Spleen (tissue), 13 donors: ENCODE measurements at places on chromosomes 5 and 9. TPM values are rescaled to one million over a fixed set of nuclear protein-coding genes. Genes with fewer than 3 reads are reported as not detected.
A peak's percentile ranks its signal among the peaks of the same experiment; 100 is the strongest.

- no peaks in the 10 kb centered on the region for H3K4me1 ChIP-seq
- peak overlapping the region; percentile 62 for H3K4me3 ChIP-seq
- H3K36me3 ChIP-seq = no peaks in the 10 kb centered on the region
- peaks cover 99% of the 10 kb centered on the region for H3K27me3 ChIP-seq
- DNase-seq = no peak
These were observed 763 bp upstream of the IRX2 start for GRCh38 chr5:2752059-2752820.

DNA sequence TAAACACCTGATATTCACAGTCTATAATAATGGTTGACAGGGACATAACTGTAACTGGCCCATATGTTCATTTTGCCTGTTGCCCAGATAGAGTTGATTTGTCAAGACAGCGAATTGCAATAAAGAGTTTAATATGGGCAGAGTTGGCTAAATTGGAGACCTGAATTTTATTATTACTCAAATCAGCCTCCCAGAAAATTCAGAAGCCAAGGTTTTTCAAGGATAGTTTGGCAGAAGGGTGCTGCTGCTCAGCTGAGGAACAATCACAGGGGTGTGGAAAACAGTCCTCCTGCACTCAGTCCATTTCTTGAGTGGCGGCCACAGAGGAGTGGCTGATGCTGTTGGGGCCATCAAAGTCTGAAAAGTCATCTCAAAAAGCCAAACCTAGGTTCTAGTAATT lies 19.0 kb downstream of the ANXA2R start:
- no peaks in the 10 kb centered on the region for H3K27me3 ChIP-seq
- peak overlapping the region; percentile 99 for H3K27ac ChIP-seq
- no peaks in the 10 kb centered on the region for H3K36me3 ChIP-seq

DNA sequence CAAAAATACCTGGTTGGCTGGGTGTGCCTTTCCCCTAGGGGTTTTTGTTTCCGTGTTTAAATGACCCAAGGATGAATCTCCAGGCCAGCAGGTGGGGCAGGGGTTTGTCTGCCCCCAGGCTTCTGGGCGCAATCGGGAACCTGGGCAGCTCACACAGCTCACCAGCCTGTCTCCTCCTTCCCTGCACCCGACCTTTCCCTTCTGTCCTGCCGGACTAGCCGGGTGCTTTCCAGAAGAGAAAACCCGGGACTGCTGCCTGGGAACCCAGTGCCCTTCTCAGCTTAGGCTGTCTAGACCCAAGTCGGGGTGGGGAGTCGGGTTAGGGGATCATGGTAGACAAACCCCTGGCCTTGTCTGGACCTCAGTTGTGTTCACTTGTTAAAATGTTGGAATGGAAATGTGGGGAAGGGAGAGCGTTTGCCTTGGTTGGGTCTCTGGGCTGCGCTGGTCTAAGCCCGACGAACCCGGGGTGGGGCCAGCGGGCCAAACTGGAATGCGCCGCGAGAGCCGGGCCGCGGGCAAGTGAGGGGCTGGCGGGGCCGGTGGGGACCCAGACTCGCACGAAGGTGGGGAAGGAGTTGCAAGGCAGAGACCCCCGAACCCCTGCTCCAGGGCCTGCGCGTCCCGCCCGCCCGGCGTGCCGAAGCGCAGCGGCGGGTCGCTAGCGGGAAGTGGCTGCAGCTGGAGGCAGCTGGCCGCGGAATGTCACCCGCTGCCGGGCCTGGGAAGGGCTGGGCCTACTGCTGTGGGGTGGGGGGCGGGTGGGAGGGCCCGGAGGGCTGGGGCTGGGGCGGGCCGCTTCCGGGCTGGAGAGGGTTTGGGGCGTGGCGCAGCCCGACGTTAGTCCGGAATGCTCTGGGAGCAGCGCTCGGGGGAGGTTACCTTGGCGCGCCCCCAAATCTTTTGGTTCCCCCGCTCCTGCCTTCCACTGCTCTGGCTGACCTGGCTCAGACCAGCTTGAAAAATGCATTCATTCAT lies 84.6 kb downstream of the DAB2IP start:
- H3K4me3 ChIP-seq = peak overlapping the region; percentile 35
- H3K4me1 ChIP-seq = peaks cover 90% of the 10 kb centered on the region
- no peaks in the 10 kb centered on the region for H3K36me3 ChIP-seq
- H3K27ac ChIP-seq = peak overlapping the region; percentile 86
- H3K27me3 ChIP-seq = peaks cover 31% of the 10 kb centered on the region

GRCh38 chr5:146726891-146727290 lies 151.7 kb downstream of the PPP2R2B start:
- H3K27ac ChIP-seq = no peak overlapping the region
- no peaks in the 10 kb centered on the region for H3K27me3 ChIP-seq
- no peaks in the 10 kb centered on the region for H3K36me3 ChIP-seq
- no peak for DNase-seq

DNA sequence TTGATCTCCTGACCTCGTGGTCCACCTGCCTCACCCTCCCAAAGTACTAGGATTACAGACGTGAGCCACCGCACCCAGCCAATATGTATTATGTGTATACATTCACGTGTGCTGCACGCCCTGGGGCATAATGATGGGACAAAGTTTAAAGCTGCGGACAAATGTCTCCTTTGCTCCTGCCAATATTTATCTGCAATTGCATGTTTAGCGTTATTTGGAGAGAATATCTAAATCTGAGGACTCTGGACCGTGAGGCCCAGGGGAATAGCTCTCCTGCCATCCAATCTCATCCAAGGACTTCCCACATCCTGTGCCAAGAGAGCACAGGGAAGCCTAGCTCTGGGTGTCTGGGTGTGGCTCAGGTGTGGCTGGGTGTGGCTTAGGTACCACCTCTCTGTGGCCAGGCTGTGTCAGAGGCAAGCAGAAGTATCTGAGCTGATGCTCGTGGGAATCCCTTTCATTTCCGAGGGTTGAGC lies 6.9 kb upstream of the BOD1 start:
- DNase-seq = no peak
- no peaks in the 10 kb centered on the region for H3K4me1 ChIP-seq
- no peaks in the 10 kb centered on the region for H3K36me3 ChIP-seq
- no peaks in the 10 kb centered on the region for H3K27me3 ChIP-seq
- H3K4me3 ChIP-seq = no peak overlapping the region
- no peak overlapping the region for H3K27ac ChIP-seq

DNA sequence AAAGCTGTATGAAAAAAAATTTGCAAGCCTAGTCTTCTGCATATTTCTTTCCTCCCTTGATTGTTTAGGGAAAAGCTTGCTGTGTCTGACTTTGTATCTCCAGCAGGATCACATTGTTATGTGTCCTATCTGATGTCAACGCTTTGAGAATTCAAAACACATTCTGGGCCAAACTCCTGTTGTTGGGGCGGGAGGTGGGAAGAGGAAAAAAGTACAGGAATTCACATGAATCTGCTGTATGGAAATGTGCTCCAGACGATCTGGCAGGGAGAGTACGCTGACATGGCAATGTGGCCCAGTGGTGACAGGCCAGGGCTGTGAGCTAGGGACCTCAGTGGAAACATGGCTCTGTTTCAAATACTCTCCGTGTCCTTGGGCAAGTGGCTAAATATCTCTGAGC lies 87.4 kb upstream of the GNA14 start:
- H3K36me3 ChIP-seq = no peaks in the 10 kb centered on the region
- DNase-seq = no peak
- H3K4me3 ChIP-seq = no peak overlapping the region
- peaks cover 9% of the 10 kb centered on the region for H3K4me1 ChIP-seq
- H3K27ac ChIP-seq = no peak overlapping the region
- no peaks in the 10 kb centered on the region for H3K27me3 ChIP-seq

The KCNV2 gene
- not detected for polyA plus RNA-seq

DNA sequence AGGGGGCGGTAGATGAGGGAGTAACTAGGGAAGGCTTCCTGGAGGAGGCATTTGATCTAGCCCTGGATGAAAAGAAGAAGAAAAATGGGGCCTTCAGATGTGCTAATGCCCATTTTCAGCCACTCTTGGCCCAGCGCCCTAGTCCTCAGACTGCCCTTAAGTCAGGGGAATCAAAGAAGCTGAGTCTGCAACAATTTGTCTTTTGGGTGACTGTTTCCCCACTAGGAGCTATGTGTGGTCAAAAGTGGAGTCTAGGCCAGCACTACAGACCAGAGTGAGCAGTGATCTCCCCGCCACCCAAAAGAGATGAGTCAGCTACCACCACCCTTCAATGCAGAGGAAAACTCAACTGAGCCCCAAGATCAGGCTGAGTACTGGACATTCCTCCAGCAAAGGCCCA lies 542.1 kb downstream of the BNC2 start:
- H3K27me3 ChIP-seq = no peaks in the 10 kb centered on the region
- H3K27ac ChIP-seq = no peak overlapping the region
- no peak for DNase-seq
- no peak overlapping the region for H3K4me3 ChIP-seq
- H3K4me1 ChIP-seq = no peaks in the 10 kb centered on the region

The GARIN3 gene
- polyA plus RNA-seq = not detected

The CXXC5 gene
- 69.5 TPM for polyA plus RNA-seq

The HAPLN1 gene
- not detected for polyA plus RNA-seq

The SPAG8 gene
- polyA plus RNA-seq = 2.5 TPM

The BTNL3 gene
- 0.13 TPM for polyA plus RNA-seq

DNA sequence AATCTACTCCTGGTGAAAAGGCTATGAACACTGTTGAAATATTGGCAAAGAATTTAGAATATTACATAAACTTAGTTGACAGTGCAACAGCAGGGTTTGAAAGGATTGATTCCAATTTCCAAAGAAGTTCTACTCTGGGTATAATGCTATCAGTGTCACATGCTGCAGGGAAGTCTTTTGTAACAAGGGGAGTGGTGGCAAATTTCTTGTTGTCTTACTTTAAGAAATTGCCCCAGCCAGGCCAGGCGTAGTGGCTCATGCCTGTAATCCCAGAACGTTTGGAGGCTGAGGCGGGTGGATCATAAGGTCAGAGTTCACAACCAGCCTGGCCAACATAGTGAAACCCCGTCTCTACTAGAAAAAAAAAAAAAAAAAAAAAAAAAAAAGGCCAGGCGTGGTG lies 86.3 kb upstream of the OTULINL start:
- no peaks in the 10 kb centered on the region for H3K27me3 ChIP-seq
- peaks cover 18% of the 10 kb centered on the region for H3K4me1 ChIP-seq
- H3K36me3 ChIP-seq = peaks cover 100% of the 10 kb centered on the region
- H3K27ac ChIP-seq = no peak overlapping the region
- DNase-seq = no peak

DNA sequence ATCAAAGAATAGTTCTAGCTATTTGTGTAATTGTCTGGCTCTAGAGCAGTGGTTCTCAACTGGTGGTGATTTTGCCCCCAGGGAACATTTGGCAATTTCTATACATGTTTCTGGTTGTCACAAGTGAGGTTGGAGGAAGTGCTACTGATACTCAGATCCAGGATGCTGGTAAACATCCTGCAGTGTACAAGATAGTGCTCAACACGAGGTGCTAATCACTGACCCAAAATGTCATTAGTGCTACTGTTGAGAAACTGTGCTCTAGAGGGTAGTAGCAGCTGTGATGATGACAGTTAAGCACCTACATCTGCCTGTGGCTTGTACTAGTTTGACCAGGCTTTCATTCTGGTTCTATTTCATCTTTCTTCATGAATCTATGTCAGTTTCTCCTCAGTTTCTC lies 22.1 kb downstream of the LRRC19 start:
- no peaks in the 10 kb centered on the region for H3K4me1 ChIP-seq
- no peaks in the 10 kb centered on the region for H3K27me3 ChIP-seq
- no peak overlapping the region for H3K4me3 ChIP-seq
- H3K27ac ChIP-seq = no peak overlapping the region

The FAM240B gene
- polyA plus RNA-seq = not detected

- peaks cover 4% of the 10 kb centered on the region for H3K27me3 ChIP-seq
- no peaks in the 10 kb centered on the region for H3K36me3 ChIP-seq
- H3K4me3 ChIP-seq = no peak overlapping the region
- no peaks in the 10 kb centered on the region for H3K4me1 ChIP-seq
These were observed 232.7 kb upstream of the SLC30A5 start for GRCh38 chr5:68861099-68861498.

The C5orf24 gene
- 15.6 TPM for polyA plus RNA-seq

- no peak overlapping the region for H3K4me3 ChIP-seq
- no peaks in the 10 kb centered on the region for H3K36me3 ChIP-seq
- DNase-seq = no peak
- peak overlapping the region; percentile 99 for H3K27ac ChIP-seq
These were observed 7.8 kb downstream of the LCP2 start for GRCh38 chr5:170289764-170290163.

DNA sequence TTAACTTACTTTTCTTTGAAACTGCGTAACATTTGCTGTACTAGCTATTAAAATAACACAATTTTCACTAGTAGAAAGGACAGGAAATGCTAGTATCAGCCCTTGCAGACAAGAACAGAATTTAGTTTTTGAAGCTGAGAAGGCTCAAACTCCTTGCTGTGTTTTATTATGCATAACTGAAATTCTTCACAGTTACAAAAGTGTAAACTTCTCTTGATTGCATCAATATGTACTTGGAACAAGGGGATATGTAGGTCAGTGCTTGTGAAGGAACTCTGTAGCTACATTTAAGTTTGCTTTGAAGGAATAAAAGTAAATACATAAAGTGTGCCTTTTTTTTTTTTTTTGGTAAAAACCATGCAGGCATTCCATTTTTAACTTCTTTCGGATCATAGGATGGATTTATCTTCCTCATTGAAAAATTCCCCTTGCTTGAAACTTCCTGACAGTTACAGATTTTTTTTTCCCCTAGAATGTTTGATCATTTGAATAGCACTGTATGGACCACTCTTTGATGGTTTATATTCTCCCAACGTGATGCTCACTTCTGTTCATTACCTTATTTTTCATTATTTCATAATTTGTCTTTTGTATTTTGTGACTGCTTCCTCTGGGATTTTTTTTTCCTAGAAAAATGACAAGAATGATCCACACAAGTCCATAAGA lies 94.9 kb upstream of the DAB2 start:
- peaks cover 6% of the 10 kb centered on the region for H3K4me1 ChIP-seq
- no peaks in the 10 kb centered on the region for H3K27me3 ChIP-seq
- H3K27ac ChIP-seq = peak overlapping the region; percentile 9
- no peak overlapping the region for H3K4me3 ChIP-seq

DNA sequence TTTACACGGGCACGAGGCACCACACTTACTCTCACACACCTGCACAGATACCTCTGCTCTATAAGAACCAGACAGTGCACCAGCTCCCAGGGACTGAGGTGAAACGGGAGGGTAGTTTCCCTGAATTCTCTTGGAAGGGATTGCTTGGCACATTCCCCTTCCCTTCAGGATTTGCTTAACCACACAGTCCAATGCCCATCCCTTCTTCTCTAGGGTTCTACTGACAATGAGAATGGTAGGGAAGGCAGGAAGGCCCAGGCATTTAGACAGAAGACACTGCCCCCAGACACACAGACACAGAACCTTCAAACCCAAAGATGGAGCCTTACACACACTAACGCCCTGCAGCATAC lies 704 bp upstream of the LHX6 start:
- DNase-seq = no peak
- H3K27me3 ChIP-seq = peaks cover 38% of the 10 kb centered on the region
- H3K36me3 ChIP-seq = no peaks in the 10 kb centered on the region
- peaks cover 12% of the 10 kb centered on the region for H3K4me1 ChIP-seq
- H3K4me3 ChIP-seq = no peak overlapping the region
- no peak overlapping the region for H3K27ac ChIP-seq

GRCh38 chr9:114289571-114290481 lies 33.1 kb upstream of the ORM1 start:
- no peak overlapping the region for H3K27ac ChIP-seq
- no peaks in the 10 kb centered on the region for H3K4me1 ChIP-seq
- no peaks in the 10 kb centered on the region for H3K36me3 ChIP-seq
- DNase-seq = peak; percentile 62
- H3K4me3 ChIP-seq = no peak overlapping the region
- H3K27me3 ChIP-seq = no peaks in the 10 kb centered on the region
